ENCODE measurements at places on chromosomes 12 and 14.
A peak's percentile ranks its signal among the peaks of the same experiment; 100 is the strongest.

DNA sequence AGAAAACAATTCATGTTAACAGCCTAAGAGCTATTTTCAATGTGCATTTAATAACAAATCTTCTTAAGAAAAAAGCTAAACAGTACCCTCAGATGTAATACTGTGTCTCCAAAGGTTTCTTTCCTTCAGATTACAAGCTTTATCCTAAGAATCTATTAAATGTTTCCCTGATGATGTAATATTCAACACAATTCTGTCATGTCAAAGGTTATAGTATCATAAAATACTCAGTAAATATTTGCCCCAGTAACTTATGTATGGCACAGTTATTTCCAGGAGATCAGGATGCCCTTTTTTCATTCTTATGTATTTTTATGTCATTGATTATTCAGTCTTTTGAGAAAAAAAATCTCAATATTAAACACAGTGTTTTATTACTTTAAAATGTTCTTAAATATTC lies 128.4 kb downstream of the KIF21A start:
- no peak for DNase-seq

GRCh38 chr12:2152134-2152533 lies 99.3 kb downstream of the CACNA1C start:
- DNase-seq = no peak

DNA sequence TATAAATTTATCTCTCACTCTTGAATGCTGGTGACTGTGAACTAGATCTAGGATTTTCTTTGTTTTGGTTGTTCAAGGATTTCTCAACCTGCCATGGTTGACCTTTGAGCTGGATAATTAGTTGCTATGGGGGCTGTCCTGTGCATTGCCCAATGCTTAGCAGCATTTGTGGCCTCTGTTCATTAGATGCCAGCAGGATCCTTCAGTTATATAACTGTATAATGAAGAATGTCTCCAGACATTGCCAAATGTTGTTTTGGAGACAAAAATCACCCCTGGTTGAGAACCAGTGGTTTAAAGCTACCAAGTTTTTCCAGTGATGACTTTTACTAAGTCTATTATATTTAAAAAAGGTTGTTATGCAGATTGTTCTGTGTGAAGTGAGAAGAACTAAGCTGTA lies 147.9 kb upstream of the STXBP6 start:
- DNase-seq = no peak

DNA sequence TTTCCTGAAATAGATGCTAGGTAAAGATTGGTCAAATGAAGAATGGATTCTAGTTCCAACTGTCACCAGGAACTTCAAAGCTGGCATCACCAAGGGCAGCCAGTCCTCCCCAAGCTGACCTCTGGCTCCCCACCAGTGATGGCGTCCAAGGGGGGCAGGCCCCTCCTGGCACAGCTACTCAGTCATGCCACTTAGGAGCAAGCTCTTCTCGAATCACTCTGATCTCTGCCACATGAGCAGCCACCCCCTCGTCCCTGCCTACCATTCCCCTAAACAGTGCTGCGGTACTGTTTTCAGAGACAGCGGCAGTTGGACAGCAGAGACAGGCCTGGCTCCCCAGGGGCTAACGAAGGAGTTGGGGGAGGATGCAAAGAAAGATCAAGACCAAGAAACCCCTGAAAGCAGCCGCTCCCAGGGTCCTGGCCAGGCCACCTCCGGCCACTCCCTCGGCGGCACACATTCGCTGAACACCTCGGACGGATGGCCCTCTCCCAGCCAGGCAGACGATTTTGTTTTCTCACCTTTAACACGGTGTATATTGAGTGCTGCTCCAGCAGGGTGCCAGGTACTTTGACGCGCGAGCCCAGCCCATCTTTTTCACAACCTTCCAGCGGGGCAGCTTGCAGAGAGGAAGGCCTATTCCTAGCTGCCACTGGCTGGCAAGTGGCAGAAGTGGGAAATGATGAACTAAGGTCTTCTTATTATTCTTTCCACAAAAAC lies 47.4 kb downstream of the ARL6IP4 start:
- DNase-seq = no peak

DNA sequence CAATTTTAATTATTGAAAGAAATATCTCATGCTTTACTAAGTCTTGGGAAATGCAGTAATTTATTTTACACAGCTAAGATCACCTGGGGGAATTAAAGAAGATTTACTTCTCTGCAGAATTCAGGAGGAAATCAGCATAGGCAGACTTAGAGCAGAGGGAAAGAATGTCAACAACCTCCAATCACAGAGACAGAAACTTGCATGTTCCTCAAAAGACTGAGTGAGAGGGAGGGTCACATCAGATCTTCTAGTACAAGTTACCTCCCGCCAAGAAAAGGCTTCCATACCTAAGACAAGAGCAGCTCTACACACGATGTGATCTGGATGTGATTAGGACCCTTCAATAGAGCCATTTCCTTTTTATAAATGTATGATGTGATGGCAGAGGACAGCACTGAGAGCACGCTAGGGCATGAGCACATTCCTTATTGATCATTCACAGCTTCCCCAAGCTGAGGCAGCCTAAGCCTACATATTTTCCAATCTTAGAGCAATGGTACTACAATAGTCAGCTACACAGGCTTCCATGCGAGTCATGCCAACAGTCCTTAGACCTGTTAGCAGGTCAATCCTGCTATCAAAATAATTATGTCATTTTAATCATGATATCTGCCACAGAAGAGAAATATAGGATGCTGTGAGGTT lies 403.3 kb downstream of the ETNK1 start:
- DNase-seq = peak; percentile 6

DNA sequence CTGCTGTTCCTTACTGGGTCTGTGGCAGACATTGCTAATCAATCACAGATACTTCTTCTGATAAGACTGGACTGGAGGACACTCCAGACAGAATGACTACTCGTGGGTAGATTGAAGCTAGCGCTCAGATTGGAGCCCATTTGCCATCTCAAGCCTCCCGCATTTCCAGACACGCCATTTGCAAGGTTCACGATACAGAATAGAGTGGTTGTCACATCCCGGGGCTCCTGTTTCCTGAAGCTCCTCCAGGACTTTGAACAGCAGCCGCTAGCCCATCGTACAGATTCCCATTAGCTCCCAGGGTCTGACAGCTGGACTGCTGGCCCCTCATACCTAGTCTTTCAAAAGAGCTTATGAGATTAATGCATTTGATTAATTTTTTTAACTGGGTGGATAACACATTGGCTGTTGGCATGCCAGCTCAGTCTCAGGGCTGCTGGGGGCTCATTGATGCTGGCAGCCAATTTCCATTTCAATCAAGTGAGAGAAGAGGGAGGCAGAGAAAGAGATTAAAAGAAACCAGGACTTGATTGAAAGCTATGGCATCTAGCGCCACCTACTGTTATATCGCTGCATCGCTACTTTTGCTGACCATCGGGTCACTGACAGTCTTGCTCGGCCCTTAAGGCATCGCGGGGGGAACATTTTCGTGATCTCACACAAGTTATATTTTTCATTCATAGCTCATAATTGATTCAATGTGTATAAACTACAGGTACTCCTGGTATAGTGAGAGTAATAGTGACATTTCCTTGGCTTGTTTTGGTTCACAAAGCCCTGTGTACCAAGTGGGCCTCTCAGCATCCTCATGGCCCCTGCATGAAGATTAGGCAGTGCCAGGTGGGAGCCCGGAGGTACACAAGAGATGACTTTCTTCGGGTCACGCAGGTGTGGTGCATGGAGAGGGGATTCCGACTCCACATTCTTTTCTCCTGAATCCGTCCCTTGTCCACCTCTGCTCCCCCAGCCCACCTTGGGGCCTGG lies 78.6 kb downstream of the CCDC60 start:
- peak; percentile 52 for DNase-seq

GRCh38 chr12:5078423-5078822 lies 34.7 kb downstream of the KCNA5 start:
- peak; percentile 51 for DNase-seq

DNA sequence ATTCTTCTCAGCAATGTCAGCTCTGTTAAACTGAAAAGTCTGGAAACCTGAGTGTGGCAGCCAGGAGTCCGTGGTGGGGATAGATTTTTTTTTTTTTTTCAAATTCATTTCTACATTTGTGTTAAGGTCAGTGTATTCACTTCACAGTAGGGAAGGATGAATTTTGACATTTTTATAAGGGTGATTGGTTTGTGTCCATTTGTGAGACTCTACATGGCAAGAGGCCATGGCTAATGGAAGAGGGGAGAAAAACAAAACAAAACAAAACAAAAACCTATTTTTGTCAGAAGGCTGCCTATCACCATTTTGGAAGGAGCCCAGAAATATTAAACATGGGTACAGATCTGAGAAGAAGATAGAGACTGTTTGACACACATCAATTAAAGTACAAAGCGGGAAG lies 176.1 kb downstream of the RMST start:
- DNase-seq = no peak

GRCh38 chr14:55572578-55572977 lies 7.4 kb upstream of the KTN1 start:
- DNase-seq = no peak

DNA sequence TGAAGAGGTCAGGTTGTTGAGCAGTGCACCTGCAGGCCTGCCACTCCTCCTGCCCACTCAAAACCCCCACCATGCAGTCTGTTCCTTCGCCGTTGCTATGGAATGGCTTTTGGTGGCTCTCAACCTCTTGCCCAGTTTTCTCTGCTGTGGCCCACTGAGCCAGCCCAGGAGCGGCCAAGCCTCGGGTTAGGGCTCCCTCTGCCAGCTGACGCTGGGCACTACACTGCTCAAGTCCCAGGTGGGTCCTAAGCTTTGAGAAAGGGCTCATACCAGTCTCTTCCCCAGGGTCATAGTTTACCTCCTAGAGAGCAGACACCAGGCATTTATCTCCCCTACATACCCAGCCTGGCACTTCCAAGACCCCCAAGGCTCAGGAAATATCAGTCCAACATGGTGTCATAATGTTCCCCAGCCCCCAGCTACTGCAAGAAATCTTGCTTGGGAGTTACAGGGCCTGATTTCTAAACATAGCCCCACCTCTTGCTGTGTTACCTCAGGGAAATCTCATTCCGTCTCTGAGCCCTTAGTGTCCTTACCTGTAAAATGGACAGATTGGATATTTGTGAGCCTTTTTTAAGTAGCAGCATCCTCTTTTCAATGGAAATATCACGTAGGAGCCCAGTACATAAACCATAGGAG lies 59.4 kb downstream of the TSPAN11 start:
- peak; percentile 52 for DNase-seq

DNA sequence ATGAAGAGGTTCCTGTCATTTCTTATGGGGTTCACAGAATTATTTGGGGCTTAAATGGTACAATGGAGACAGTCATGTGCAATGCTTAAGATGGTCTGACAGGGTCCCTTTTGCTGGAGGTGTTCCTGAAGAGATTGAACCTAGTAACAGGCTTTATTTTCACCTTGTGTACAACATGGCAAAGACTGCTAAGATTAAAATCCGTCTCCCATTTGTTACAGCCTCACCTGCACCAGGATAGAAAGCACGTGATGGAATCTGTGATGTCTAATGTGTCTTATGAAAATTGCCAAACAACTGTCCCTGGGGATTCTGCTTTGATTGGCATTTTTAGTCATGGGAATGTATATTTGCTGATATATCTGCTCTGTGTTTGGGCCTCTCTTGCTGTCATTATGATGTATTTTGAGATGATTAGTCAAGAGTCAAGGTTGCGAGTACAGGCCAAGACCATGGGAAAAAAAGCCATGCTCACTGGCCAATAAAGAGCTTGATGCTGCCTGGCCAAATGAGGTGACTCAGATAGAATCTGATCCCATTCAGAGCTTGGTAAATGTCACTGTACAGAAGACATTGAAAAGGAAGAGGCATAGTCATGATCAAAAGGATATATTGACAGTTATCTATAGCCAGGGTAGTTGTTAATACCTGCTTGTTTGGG lies 96.1 kb downstream of the FLRT2 start:
- DNase-seq = peak; percentile 12

- DNase-seq = peak; percentile 26
Measured at GRCh38 chr12:68573406-68573805, 37.3 kb upstream of the RAP1B start.

DNA sequence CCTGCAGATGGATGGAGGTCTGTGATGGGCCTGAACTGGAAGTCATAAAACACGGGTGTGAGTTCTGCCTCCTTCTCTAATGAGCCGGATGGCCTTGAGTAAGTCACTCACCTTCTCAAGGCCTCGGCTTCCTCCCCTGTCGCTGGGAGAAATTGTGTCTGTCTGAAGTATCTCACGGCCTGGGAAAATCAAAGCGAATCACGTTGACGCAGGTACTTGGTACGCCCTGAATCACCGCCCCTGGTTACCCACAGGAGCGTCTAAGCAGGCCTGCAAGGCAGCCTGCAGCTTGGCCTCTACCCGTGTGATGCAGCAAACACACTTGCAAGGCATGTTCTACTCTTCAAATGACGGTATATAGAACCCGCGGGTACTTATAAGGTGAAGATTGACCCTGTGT lies 28.1 kb upstream of the CD9 start:
- DNase-seq = no peak

GRCh38 chr14:52366796-52367315 lies 52.7 kb downstream of the PTGER2 start:
- peak; percentile 21 for DNase-seq

DNA sequence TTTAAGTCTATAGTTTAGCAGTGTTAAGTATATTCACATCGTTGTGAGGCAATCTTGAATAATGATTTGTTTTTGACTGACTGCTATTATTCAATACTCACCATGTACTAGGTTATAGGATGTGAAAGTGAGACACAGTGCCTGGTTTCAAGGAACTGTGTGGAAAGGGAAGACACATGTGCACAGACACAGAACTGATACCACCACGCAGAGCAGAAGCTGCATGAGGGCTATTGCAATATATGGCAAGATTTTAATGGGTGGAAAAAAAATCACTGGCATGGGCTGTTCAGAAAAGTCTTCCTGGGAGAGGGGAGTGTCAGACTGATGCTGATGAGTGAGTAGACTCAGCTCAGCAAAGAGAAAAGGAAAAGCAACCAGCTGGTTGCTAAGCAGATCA lies 10.4 kb downstream of the SLC7A8 start:
- DNase-seq = no peak

- DNase-seq = peak; percentile 72
Measured at GRCh38 chr14:53409969-53410368, 256.8 kb upstream of the DDHD1 start.

GRCh38 chr14:48723841-48724495 lies 862.2 kb downstream of the RPS29 start:
- DNase-seq = no peak
